Neuronal stem cell (in vitro differentiated cells): ENCODE measurements at places on chromosomes 12 and 14.

DNA sequence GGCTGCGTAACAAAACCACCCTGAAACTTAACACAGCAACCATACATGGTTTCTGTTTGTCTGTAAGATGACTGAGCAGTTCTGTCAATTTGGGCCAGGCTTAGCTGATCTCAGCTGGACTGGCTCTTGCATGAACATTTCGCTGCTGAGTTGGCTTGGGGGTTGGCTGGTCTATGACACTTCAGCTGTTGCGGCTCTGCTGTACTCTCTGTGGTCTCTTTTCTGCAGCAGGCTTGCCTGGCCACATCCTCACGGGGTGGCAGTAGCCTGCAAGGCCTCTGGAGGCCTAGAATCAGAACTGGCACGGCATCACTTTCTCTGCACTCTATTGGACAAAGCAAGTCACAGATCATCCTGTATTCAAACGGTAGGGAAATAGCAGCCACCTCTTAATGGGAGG, 216.2 kb downstream of the BCL11B start:
- DNase-seq = no peak

GRCh38 chr12:91119089-91119488, 7.8 kb upstream of the LUM start:
- DNase-seq = no peak

DNA sequence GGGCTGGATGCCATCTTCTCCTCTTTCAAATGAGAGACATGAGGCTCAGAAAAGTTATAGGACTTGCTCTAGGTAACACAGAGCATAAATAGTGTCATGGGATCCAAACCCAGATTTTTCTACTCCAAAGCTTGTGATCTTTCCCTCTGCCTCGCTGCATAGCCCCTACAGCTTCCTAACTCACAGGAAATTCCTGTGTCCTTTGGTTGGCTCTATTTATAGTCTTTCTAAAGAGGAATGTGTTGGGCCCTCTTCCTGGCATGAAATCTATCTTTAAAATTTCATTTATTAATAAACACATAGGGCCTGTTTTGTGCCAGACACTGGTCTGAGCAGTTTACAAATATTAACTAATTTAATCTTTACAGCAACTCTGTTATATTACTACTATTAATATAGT, 9.8 kb upstream of the KCNA5 start:
- no peak for DNase-seq

GRCh38 chr12:678747-679712, 15.8 kb upstream of the NINJ2 start:
- DNase-seq = no peak

- DNase-seq = no peak
Measured at GRCh38 chr14:87160989-87161388, 832.0 kb downstream of the GALC start.

DNA sequence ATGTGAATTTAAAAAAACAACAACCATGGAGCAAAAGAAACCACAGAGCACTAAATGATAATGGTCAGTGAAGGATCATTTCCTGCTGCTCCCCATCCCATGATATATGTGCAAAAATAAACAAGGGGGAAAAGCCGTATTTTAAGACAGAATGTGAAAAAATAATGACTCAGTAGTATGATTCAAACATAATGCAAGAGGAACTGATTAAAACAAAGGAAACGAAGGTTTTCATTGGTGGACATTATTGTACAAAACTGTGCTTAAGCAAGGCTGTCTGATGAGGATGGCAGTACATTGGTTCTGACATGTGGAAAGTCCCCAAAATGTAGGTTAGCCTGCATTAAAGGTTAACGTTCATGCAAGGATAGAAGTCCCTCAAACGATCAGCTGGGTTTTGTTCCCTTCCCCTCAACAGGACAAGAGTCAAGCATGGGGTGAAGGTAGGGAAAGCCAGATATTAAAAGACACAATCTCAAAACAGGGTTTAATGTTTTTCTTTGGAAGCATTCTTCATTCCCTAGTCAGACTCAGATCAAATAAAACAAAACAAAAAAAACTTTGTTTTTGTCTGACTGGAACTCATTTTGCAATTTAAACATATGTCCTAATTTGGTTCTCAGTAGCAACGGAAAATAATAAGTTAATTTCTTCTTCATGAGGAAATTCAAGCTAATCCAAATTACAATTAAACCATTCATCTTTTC, 26.3 kb upstream of the PTGDR start:
- DNase-seq = no peak

DNA sequence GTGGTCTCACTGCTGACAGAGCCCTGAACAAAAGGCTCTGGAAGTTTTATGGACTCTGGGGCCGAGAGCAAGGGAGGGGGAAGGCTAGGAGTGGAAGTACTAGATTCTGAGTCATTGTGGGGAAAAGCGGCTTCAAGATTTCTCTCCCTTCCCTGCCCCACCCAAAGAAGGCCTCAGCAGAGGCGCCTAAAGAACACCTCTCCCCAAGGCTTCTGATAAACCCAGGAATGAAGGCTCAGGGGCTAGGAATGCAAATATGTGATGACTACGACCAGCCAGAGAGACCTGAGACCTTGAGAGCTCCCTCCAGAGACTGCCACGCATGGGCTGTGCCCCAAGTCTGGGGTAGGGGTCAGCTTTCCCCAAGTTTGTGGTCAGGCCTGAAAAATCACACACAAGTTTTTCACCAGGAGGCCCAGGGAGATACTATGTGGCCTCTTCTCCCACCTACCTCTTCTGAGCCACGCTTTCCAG, 130.7 kb upstream of the HIF1A start:
- no peak for DNase-seq
